ENCODE measurements at places on chromosomes 3 and 15. TPM values are rescaled to one million over a fixed set of nuclear protein-coding genes. Genes with fewer than 3 reads are reported as not detected.

DNA sequence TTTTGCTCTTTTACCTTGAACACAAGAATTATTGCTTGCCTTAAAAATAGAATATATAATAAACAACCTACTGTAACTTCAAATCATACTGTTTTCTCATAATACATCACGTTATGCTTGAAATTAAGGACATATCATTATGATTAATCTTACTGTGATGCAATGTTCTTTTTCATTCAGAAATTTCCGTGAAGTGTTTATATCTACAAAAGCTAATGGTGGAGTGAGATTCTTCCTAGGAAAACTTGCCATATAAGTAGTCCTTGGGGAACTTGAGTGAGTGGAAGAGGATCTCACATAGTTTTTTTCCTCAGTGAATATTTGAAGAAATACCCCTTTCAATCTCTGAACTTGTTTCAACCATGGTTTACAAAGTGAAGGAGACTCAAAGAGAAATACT is 498.7 kb upstream of the CBLB start:
- no peak for DNase-seq

DNA sequence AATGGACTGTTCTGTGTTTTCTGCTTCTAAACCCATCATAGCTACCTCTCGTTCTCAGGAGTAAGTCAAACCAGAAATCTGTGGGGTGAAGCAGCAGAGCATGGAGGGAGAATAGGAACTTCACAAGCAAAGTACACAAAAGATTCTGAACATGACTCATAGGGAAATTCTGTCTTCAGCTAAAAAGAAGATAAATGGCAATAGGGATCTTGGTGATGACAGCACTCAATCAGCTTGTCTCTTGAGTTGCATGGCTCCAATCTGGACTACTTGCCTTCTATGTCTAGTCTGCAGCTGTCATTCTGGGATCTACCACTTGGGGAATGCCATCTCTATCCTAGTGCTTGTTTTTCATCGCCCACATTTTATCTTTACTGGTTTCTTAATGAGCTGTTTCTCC is 13.5 kb upstream of the GRAMD1C start:
- DNase-seq = no peak

NOX5 gene
- 1.5 TPM for polyA plus RNA-seq

GRAMD1C gene
- polyA plus RNA-seq = 34.7 TPM

GRCh38 chr15:92840149-92840548 is 60.0 kb upstream of the CHD2 start:
- DNase-seq = no peak

GRCh38 chr3:188229177-188229576 is 75.2 kb downstream of the LPP start:
- no peak for DNase-seq

GRCh38 chr3:81716870-81717509 is 44.5 kb downstream of the GBE1 start:
- DNase-seq = peak; percentile 72

GRCh38 chr15:25186906-25187645 is 232.3 kb downstream of the SNRPN start:
- DNase-seq = no peak

- no peak for DNase-seq
Observed at GRCh38 chr15:73017987-73018386, 34.3 kb upstream of the NEO1 start.

DNA sequence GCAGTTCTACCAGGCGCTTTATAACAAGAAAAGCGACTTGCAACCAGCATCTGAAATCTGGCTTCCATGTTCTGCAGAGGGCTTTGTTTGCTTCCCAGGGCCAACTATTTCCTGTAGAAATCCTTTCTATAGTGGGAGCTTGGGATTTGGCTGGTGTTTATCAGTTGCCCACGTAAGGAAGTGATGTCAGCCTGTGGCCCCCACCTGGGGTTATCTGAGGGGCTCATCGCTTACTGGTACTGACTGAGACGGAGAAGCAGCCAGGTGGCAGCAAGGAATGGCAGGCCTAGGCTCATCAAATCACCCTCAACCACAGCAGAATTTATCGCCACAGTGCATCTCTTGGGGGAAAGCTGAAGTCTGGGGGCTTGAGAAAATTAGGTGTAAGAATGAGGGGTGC is 14.6 kb upstream of the CCR9 start:
- DNase-seq = no peak

DNA sequence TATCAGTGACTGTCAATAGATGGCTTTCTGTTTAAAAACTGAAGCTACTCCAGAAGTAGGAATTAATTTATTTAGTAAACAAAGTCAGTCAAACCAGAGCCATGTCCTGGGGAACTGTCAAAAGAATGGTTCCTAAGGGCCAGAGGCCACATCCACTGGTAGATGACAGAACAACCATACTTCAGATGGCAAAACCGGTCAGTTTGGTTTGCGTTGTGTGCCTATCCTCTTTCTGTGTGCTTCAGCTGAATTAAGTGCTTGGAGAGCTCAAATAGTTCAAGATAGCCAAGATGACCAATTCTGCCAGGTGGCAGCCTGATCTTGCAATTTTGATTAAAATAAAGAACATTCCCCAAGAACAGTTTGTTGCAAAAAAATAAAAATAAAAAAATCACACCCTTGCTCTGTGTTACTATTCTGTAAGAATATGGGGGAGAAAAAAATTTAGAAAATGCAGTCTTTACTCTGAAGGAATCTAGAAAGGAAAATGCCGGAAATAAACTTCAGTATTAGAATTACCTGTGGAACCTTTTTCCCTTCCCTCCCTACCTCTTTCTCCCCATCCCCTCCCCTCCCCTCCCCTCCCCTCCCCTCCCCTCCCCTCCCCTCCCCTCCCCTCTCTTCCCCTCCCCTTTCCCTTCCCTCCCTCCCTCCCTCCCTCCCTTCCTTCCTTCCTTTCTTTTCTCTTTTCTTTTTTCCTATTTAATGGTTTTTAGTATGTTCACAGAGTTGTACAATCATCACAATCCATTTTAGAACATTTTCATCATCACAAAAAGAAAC is 2.5 kb downstream of the MAP3K13 start:
- DNase-seq = no peak

GRCh38 chr3:37943631-37944314 is 46.8 kb upstream of the VILL start:
- no peak for DNase-seq

TTLL3 gene
- 73.4 TPM for polyA plus RNA-seq

LSAMP gene
- polyA plus RNA-seq = 14.2 TPM

GOLGA8G gene
- polyA plus RNA-seq = 0.08 TPM

GRCh38 chr3:57745101-57745500 is 11.0 kb upstream of the SLMAP start:
- no peak for DNase-seq

DNA sequence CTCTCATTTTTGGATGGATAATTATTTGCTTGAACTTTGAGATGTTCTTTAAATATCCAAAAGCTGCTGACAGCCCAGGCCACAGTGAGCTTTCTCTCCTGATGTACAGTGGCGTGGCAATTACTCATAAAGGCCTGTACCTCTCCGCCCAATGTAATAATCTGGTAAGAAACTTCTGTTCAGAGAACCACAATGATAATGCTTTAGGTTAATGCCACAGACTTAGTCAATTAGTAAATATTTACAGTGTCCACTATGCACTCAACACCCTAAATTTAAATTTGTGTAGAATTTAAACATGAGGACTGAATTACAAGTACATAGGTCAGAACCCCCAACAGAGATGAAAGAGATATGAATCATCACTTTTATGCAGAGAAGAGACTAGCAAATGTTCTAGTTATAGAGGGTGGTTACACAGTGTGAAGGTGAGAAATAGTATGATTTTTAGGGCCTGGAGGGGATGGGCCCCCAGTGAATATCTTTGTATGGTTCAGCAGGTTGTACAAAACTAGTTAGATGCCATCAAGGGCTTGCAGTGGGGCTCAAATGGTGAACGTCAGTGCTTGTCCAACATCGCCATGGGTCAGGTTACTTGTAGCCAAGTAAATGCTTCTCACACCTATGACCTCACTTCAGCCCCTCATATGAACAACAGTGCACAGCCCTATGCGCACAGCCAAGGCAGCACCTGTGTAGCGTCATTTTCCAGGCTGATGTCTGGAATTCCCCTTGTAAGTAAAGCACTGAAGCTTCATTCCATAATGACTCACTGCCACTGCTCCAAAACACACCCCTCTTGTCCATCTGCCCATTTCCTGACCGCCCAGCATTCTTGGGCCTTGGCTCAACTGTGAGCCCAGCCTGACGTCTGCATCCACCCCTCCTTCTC is 13.3 kb downstream of the ABHD2 start:
- DNase-seq = no peak

UBA5 gene
- 85.4 TPM for polyA plus RNA-seq

- DNase-seq = no peak
Observed at GRCh38 chr3:171346582-171347300, 113.5 kb downstream of the TNIK start.

DNA sequence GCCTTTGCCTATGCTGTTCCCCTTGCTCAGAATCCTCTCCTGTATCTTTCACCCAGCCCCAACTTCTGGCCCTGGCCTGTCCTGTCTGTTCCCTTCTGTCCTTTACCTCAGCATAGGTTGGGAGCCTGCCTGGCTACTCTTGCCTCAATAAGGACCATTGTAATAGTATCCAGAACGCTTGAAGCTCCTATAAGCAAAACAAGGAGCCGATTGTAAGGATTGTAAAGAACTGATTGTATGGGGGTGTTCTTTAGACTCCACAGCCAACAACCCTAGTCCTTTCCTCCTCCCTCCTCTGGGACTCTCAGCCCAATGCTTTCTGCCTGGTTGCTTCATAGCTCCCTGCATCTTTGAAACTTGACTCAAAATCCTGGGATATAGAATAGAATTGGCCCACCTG is 18.7 kb upstream of the RAD54L2 start:
- no peak for DNase-seq

GRCh38 chr3:55802816-55803215 is 315.7 kb upstream of the WNT5A start:
- DNase-seq = no peak

GRCh38 chr3:136305879-136306278 is 55.7 kb downstream of the PCCB start:
- no peak for DNase-seq

DNA sequence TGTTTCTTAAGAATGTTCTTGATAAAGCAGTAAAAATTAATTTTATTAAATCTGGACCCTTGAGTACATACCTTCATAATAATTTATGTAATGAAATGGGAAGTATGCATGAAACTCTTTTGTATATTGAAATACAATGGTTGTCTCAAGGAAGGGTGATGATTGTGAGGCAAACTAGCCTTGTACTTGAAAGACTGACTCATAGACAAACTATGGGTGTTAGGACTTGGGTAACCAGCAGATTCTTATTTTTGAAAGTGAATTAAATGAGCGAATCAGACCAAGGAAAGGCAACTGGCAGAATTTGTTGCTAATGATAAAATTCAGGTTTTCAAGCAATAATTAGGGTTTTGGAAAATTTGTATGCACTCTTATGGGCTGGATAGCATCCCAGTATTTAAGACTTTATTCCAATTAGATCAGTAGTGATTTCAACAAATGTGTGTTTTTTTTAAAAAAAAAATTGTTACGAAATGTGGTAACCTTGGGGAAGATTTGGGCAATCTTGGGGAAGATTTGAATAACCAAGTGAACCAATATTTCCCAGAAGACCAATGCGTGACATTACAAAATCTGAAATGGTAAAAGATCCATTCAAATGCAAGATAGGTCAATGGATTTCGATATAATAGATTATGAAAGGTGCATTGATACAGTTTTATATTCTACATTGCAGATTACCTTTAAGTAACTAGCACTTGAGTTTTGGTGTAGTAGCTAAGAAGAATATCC is 42.0 kb downstream of the ATP2C1 start:
- DNase-seq = no peak

CACNA1D gene
- polyA plus RNA-seq = 21.9 TPM

FEZF2 gene
- polyA plus RNA-seq = not detected

GRCh38 chr3:11757441-11757875 is 89.2 kb downstream of the TAMM41 start:
- DNase-seq = no peak

DNA sequence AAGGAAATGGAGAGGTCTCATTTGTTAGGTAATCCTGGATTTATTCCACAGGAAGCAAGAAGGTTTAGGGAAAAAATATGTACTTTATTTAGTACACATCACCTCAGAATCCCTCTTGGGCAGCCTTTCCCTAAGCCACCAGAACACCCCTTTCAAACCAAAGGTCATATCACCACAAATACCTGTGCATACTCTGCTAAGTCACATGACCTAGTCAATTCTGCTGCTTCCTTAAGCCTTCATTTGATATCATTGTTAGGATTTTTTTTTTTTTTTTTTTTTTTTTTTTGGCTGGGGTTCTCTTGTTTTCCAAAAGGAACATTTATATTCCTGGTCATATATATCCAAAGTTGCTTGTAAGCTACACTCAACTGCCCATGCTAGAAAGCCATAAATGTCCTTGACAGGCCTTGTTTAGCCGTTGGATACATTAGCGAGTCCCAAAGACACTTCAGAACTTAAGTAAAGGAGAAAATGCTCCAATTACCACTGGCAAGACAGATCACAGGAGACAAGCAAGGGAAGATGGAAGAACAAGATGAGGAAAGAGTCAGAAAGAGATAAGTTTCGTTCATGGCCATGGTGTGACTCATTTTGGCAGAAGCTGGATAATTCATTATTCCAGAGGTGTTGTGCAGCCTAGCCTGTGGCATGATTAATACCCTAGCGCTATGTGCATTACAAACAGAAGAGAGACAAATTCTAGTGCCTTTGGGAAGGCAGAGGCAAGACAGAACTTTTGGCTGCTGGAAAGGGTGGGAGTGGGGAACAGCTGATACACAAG is 155.6 kb upstream of the SLC2A2 start:
- DNase-seq = no peak

GRCh38 chr15:33095641-33096040 is 98.9 kb downstream of the FMN1 start:
- DNase-seq = no peak

Measured in left kidney (tissue), 8 donors.